NCI-H526 treated with DMSO at 0.1 percent for 48 hours (cell line): ENCODE measurements at places on chromosomes 1 and 21.

DNA sequence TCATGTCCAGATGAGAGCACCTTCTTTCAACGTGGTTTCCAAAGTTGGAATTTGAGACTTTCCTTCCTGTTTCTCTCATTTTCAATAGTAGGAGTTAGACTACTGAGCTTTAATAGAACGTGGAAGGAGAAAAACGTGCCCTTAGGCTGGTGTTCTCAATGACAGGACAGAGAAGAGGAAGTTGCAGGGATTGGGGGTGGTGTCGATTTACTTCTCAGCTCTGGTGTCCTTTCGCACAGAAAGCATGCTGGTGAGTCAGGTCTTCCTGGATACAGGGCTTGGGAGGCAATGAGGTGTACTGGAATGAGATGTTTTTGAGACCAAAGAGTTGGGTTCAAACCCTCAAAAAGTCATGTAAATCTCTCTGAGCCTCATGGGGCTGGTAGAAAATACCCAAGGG lies 67.1 kb downstream of the HIVEP3 start:
- DNase-seq: no peak

GRCh38 chr1:221045842-221046831 lies 166.9 kb downstream of the HLX start:
- no peak for DNase-seq

GRCh38 chr21:45358261-45358670 lies 46.7 kb upstream of the COL18A1 start:
- DNase-seq: no peak

GRCh38 chr1:72229893-72230292 lies 52.4 kb downstream of the NEGR1 start:
- no peak for DNase-seq

- DNase-seq: peak; percentile 73
Observed at GRCh38 chr1:119712342-119713038, 756 bp downstream of the PHGDH start.

GRCh38 chr1:155981266-155982088 lies 3.1 kb upstream of the ARHGEF2 start:
- no peak for DNase-seq

GRCh38 chr1:206814716-206815341 lies 42.5 kb upstream of the IL10 start:
- no peak for DNase-seq

DNA sequence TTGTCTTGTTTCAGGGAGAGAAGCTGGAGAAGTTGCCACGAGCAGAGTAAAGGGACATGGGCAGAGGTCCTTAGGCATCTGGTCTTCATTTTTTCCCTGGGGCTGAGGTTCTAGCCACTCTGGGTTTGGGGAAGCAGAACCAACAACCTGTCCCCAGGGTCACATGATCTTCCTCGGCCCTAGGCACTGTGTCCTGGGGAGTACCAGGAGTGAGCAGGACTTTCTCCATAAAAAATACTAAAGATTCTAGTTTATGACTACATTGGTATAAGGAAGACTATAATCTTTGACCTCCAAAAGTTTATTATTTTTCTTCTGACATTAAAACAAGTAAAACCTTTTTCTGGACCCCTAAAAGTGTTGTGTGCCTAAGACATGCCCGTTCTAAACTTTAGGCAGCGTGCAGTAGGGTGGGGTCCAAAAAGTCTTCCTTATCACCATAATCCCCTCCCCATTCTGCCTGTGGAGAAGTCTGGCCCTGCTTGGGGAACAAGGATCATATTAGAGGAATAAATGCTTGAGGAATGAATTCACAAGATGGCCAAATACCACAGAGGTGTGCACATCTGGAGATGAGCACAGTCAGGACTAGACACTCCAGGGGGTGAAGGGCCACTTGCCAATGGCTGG lies 19.3 kb upstream of the IGSF3 start:
- DNase-seq: no peak

GRCh38 chr1:86155051-86155806 lies 1.3 kb downstream of the COL24A1 start:
- no peak for DNase-seq

DNA sequence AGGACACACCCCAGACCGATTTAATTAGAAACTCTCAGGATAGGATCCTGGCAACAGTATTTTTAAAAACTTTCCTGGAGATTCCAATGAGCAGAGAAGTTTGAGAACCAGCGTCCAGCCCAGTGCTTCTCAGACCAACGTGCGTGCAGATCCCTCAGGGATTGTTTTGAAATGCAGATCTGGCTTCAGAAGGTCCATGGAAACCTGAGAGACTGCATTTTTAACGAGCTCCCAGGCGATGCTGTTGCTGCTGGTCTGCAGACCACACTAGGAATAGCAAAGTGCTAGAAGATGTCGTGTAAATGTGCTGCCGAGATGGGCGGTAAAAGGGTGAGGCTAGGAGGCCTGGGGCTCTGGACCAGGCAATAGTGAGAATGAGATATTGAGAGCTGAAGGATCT lies 18.4 kb upstream of the CASQ1 start:
- DNase-seq: no peak

DNA sequence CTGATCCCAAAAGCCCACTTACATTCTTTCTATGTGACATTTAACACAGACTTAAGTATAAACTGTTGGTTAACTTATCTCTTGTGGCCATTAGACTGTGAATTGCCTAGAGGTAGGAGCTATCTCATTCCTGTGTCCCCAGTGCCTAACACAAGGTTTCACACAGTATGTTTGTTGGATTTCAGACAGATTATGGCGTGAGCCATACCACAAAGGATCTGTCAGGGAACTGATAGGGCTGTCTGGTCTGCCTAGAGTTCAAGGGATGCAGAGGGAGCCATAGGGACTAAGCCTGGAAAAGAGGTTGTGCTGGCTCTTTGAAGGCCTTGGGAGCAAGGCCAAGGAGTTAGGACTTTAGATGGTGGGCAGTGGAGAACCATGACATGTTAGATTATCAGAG lies 40.0 kb downstream of the MEF2D start:
- no peak for DNase-seq

DNA sequence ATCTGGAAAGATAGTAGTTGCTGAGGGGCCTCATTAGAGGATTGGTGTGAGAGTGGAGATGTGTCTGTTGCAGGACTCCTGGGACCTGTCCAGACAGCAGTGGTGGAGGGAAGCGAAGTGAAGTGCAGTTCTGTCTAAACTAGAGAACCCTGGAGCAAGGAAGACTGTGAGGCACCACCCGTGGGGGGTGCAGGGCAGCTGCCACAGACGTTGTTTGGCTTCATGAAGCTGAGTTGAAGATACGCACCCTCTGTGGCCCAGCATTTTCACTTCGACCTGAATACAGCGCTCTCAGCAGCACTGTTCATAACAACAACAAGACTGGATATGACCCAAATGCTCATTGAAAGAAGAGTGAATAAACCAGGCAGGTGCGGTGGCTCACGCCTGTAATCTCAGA lies 29.3 kb downstream of the ABCG1 start:
- DNase-seq: no peak

DNA sequence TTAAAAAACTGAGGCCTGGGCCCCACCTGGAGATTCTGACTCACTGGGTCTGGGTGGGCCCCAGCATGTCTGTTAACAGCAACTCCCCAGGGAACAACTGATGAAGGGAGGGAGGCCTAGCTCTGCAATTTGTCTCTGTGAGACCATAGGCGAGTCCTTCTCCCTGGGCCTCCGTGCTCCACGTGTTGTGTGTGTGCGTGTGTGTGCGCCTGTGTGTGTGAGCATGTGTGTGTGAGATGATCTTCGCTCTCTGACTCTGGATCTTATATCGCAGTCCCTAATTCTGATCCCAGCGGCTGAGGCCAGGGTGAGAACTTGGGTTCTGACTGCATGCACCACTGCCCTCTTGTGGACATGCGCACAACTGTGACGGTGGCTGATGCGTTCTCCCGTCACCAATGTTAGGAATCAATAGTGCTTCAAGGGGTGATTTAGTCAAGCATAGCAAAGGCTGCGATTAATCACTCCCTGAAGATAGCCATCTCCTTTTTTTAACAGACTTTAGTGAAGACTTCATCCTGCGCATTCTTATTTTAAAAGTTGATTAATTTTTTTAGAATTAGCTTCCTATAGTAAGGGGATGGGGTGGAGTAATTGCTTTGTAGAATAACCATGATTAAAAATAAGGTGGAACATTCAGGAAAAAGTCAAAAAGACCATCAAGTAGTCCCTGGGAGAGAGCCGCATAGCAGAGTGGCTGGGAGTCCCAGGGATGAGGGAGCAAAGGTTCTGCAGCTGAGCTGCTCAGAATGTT lies 62.4 kb upstream of the USP24 start:
- peak; percentile 71 for DNase-seq

DNA sequence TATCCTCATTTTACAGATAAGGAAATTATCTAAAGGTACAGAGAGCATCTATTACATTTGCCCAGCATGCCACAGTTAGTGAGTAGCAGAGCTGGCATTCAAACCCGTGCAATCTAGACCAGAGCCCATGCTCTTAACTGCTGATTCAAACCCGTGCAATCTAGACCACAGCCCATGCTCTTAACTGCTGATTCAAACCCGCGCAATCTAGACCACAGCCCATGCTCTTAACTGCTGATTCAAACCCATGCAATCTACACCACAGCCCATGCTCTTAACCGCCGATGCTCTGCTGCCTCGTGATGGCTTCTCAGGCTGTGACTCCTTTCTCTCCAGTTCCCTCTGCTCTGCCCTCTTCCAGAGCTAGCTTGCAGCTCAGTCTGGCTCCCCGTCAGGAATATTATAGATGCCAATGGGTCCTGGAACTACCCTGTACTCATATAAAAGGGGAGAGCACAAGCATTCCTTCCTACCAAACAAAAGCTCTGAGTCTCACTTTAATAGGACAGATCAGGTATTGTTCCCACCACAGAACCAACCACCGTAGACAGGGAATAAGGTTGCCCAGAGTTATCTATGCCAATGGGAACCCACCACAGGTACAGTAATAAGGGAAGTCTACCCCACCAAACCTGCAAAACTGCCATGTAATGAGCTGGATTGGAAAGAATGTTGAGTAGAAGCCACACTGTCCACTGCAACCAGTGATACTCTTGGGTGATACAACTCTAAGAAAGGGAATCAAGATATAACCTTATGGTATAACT lies 78.4 kb downstream of the SMYD3 start:
- DNase-seq: no peak

- DNase-seq: peak; percentile 9
Observed at GRCh38 chr1:54329312-54330003, 76.7 kb downstream of the SSBP3 start.

GRCh38 chr1:180227861-180228647 lies 2.0 kb upstream of the LHX4 start:
- no peak for DNase-seq

DNA sequence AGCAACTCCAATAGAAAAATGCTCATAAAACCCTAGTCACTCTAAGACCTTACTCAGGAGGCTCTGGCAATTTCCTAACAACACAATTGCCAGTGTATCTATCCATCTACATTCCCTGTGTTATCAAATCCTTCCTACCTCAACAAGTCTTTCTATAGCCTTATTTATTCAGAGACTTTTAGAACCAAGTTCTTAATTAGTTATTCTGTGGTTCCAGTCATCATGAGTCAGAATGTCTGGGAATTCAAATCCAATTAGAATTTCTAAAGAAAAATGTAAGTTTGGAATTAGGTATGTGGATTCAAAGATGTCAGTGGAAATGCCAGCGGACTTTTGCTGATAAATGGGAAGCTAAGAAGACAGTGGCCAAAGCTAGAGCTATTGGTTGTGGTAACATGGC lies 302.6 kb upstream of the C1orf87 start:
- DNase-seq: no peak

DNA sequence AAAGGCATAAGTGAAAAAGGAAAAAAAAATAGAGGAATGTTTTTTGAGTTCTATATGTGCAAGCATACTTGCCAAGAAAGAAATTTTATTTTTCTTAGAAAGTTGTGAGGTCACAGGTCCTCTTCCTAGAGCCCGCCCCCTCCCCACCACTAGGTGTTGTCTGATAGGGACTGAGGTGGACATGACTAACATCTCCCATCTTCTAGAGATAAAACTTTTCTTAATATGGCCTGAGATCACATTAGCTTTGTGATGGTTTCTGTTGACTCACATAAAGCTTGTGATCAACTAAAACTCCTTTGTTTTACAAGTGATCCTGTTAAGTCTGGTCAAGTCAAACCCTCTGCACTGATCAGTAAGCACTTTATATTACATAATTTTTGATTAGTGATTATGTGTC lies 33.4 kb upstream of the CITED4 start:
- no peak for DNase-seq

GRCh38 chr1:3945916-3946840 lies 46.1 kb upstream of the C1orf174 start:
- DNase-seq: no peak

DNA sequence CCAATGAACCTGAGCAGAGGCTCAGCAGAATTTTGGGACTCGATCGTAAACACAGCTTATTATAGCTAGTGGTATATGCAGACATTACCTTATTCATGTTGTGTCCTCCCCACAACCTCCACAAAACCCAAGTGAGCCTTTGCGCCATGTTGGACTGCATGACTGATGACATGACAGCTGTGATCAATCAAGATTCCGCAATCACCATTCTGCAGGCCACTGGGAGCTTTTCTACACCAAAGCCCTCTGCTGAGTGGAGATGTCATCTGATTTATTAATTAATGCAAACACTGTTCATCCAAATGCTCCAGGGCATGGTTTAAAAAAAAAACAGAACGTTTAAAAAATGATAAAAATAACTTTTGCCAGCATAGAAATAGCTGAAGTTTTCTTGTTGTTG lies 7.9 kb upstream of the SRP9 start:
- DNase-seq: no peak

DNA sequence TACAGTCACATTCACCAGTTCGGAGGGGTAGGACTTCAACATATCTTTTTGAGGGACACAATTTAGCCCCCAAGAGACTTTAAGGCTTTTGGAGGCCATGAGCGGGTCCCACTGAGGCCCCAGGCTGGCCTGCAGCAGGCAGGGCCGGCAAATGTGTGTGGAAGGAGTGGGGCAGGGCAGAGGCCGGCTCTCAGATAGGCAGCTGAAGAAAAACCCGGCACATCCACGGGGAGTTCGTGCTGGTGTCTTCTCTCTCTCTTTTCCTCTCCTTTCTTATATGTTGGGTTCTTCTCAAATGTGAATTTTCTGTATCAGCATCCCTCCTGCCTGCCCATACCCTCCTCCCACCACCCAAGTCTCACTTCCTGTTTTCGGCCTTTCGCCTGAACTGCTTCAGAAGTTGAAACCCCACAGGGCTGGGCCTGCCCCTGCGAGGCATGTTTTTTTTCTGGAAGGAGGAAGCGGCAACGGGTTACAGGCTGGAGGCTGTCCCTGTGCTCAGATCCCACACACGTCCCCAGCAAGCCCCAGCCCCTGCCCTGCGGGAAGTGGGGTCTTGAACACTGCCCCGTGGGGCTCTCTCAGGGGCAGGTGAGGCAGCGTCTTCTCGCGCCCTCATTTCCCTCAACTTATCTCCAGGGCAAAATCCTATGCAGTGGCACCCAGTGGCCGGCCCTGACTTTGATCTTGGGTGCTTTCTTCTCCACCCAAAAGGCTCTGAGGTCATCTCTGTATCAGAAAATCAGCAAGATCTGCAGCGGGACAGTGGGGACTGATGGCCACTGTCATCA lies 9.7 kb upstream of the UMODL1 start:
- no peak for DNase-seq
